ENCODE measurements at places on chromosomes 2 and 18.

- DNase-seq: no peak
These were observed 71.4 kb downstream of the NXPH2 start for GRCh38 chr2:138708682-138709241.

DNA sequence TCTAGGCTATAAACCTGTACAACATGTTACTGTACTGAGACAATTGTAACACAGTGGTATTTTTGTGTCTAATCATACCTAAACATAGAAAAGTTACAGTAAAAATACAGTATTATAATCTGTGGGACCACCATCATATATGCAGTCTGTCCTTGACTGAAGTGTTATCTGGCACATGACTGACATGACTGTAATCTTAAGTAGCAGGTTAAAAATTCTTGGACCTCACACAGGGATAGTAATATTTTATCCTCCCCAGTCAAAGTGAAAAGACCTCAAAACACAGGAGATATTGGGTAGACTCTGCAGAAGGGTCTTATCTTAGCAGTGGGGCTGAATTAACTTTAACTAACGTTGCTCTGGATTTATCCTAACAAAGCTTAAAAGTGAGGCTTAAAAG lies 4.9 kb upstream of the SCN9A start:
- DNase-seq: no peak

- no peak for DNase-seq
These were observed 295.3 kb upstream of the COL3A1 start for GRCh38 chr2:188678882-188679281.

DNA sequence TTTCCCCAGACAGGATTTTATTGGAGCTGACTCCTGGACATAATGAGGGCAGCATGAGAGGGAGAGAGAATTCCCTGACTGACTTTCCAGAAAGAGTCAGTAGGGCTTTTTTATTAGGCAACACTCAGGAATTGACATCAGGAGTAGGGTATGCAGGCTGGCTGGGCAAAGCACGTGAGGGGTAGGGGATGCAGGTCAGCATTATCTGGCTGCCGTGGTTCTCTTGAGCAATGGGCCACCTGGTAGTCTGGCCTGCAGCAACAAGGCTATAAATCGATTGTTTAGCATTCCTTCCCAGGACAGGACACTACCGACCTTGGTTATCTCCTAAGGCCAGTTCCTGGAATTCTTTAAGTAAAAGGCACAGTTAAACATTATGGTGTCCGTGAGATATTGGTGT lies 160.8 kb upstream of the AGAP1 start:
- no peak for DNase-seq

GRCh38 chr2:202643012-202643858 lies 8.5 kb downstream of the FAM117B start:
- DNase-seq: no peak

DNA sequence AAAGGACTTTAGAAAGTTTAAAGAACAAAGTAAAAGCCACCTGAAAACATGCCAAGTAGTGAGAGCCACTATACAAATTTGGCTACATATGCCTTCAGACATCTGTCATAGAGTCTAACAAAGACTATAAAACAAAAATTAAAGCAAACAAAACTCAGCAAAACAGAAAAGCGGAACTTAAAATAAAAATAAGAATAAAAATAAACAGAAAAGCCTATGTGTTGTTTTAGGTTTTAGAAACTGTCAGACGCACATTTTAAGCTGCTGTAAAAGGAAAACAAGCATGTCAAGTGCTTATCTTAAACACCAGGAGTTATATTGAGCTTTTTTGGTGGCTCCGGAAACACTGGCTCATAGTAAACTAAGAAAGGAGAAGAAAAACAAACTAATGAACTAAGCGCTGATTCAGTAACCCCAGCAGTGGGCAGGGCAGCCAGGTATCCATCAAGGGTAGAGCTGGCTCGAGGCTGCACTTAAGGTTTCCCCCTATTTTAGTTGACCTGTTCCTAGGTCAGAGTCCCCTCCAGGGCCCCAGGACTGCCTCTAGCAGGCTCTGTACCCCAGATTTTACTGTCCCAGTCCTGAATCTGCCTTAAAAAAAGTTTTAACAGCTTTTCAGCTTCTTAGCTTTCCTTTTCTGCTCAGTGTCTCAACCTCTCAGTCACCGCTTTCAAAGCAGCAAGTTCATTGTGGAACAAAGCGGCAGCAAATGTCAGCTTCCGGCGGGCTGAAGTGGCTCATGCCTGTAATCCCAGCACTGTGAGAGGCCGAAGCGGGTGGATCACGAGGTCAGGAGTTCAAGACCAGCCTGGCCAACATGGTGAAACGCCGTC lies 15.4 kb upstream of the RMC1 start:
- DNase-seq: peak; percentile 9

DNA sequence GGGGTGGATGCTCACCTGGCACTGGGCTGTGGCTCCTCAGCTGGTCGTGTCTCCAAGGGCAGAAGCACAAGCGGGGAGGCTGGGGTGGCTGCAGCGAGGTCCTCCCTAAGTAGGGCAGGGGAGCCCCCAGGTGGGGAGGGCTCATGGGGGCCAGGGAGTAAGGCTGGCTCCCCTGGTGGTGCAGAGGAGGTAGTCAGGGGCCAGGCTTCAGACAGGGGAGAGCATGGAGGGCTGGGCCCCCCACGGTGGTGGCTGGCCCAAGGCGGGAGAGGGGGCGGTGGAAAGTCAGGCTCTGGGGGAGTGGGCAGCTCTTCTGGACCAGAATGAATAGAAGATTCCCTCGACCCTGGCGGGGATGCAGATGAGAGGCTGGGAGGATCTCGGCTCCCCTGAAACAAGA lies 8.1 kb upstream of the SFXN5 start:
- no peak for DNase-seq

- no peak for DNase-seq
These were observed 84.3 kb upstream of the MAP4K4 start for GRCh38 chr2:101613056-101613704.

DNA sequence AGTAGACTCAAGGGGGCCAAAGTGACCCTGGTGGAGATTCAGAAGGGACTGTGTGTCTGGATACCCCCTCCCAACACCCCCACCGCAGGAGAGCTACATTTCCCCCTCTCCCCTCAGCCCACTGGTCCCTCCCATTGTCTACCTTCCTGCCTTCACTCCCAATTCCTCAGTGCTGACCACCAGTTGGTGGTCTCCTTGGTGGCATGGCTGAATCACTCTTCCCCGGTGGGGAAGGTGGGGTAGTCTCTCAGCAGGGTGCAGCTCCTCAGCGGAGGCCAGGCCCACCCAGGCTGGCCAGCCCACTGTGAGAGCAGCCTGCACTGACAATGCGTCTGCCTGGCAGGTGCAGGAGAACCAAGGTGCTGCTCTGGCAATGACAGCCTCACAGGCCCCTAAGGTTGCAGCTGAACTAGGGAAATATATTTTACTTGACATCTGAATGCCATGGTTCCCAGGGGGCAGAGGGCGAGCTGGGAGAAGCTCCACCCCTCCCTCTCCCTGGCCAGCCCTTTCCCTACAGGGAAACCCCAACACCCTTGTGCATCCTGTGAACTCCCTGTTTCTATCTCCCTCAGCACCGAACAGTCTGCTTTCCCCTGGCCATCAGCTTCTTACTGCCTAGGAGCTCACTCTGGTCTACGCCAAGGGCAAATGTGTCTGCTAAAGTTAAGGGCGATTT lies 62.6 kb upstream of the PAX8 start:
- DNase-seq: no peak

DNA sequence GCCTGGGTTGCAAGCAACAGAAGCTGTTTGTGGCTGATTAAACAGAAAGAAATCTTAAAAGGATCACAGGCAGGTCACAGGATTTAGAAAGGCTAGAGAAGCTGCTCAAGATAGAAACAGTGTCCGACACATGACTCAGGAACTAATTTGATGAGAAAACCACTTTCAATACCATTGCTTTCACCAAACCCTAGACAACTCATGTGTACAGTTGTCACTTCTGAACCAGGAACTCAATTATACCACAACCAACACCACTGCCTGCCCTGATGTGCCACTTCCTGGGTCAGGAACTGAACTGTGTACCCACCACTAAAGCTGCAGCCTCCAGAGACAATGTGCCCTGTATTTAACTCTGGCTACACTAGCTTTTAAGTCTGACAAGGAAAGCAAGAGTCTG lies 56.0 kb downstream of the TMEM247 start:
- DNase-seq: no peak

DNA sequence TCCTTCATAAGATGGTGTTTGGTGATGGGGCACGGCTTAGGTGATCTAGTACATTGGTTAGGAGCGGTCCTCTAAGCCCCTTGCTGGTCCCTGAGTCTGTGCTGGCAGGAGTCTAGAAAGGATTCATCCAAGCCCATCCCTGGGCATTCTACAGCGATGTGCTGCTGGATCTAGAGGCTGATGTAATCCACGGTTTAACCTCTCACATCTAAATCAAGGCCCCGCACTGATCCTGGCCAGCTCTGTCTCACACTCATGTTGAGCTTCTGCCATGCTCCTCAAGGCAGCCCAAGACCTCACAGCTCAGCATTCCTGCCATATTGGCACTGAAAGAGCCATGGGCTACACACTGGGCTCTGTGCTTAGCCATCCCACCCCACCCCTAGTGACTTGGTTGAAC lies 664.8 kb downstream of the STK39 start:
- DNase-seq: no peak

GRCh38 chr2:50727636-50728339 lies 304.1 kb downstream of the NRXN1 start:
- DNase-seq: no peak

DNA sequence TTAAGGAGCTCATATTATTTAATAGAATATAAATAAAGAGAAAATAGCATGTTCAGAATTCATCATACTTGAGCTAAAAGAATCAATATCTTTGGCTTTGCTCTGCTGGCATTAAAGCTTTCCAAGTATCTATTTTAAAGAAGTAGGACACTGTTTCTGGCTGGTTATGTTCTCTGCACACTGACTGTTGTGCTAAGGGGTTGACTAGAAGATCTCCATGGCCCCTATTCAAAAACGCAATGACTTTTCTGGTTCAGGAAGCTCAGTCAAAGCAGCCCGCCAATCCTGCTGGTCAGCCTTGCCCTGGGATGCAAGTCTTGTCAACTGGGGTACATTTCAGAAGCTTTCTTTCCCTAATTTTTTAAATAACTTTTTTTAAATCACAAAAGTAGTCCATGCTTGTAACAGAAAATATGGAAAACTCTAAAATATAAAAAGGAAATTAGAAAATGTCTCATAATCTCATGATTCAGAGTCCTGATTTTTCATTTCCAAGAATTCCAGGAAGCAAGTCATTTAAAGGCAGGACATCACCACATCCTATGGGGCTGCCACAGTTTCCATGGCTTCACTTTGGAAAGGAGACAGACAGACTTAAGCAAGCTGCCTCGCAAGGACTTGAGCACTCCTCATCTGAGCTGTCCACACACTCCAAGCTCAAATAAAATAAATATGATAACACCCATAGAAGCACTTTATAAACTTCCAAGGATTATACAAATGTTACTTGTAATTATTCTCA lies 195.1 kb downstream of the TXNL1 start:
- no peak for DNase-seq

GRCh38 chr2:85221067-85221691 lies 88.0 kb downstream of the TCF7L1 start:
- no peak for DNase-seq

All from stimulated activated CD4-positive, alpha-beta T cell treated with anti-CD3 and anti-CD28 coated beads, TNF-alpha, amount 100 ng/mL, for 24 hours (primary cell).